ENCODE measurements at places on chromosomes 16 and 17.

- no peak for DNase-seq
Measured at GRCh38 chr16:5207001-5207523, 109.5 kb upstream of the EEF2KMT start.

- DNase-seq: no peak
Measured at GRCh38 chr17:74528491-74529199, 2.6 kb downstream of the CD300LB start.

DNA sequence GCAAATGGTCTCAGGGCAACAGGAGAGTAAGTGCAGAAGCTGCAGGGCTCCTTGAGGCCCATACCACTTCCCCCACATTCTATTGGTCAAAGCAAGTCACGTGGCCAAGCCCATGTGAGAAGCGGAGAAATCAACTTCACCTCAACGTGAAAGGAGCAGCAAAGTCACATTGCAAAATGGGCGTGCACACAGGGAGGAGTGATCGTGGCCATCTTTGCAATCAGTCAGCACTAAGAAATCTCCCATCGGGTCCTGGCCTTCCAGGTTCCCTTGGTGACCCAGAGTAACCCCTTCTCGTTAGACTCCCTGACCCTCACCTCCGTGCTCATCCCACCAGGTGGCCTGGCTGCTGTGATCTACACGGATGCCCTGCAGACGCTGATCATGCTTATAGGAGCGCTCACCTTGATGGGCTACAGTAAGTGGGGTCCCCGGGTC is 38.0 kb downstream of the SLC5A11 start:
- no peak for DNase-seq

DNA sequence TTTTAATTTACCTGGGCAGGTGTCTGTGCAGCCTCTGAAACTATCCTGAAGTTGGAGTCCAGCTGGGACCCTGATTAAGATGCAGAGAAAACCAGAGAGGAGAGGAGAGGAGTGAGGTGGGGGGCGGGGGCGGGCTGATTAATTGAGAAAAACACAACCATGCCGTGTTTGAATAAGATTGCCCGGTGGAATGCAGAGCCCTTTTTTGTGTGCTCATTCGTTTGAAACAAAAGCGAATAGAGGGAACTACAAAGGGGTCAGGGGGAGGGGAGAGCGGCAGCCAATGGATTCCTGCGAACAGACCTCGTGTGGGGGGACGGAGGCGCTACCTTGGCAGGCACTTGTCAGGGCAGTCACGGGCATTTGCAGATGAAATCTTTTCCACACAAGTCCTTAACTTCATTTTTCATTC is 355.8 kb downstream of the SOX9 start:
- no peak for DNase-seq

DNA sequence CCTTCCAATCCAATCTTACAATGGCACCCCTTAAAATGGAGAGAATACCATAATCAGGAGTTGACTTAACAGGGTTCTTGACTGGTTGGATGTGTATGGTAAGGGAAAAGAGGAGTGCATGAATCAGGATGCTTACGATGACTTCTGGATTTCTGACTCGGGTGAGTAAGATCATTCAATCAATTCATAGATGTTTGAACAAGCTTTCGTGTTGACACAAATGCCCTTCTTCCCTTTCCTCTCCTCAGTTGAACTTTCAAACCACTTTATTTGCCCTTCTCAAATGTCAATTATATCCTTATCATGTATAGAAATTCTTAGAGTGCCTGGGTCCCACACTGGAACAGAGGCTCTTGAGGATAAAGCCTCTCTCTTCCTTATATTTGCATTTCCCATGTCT is 25.9 kb downstream of the ABCC12 start:
- no peak for DNase-seq

DNA sequence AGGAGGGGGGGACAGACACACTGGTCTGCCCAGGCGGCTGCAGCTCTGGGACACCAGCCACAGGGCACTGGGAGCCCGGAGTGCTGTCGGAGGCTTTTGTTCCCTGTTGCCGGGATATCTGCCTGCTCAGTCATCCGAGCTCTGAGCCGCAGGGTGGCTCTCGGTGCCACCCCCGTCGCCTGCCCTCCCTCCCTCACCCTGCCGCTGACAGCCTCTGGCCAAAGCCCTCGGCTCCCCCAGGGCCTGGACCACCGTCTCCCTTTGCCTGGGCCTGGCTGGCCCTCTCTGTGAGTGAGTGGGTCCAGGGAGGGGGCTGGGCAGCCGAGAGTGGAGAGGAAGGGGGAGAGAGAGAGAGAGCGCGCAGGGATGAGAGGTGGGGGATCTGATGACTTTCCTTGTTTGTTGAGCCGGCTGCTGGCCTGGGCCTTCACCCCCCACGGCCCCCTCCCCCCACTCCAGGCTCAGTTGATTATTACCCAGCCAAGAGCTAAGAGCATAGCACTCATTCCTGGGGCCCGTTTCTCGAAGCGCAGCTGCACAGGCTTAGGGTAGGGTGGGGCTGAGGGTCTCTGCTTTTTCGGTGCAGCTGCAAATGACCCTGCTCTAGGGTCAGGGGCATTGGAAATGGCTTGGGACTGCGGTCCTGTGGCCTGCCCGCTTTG is 2.7 kb downstream of the FOXJ1 start:
- DNase-seq: no peak

GRCh38 chr17:29930409-29931010 is 482 bp upstream of the SSH2 start:
- DNase-seq: peak; percentile 1

DNA sequence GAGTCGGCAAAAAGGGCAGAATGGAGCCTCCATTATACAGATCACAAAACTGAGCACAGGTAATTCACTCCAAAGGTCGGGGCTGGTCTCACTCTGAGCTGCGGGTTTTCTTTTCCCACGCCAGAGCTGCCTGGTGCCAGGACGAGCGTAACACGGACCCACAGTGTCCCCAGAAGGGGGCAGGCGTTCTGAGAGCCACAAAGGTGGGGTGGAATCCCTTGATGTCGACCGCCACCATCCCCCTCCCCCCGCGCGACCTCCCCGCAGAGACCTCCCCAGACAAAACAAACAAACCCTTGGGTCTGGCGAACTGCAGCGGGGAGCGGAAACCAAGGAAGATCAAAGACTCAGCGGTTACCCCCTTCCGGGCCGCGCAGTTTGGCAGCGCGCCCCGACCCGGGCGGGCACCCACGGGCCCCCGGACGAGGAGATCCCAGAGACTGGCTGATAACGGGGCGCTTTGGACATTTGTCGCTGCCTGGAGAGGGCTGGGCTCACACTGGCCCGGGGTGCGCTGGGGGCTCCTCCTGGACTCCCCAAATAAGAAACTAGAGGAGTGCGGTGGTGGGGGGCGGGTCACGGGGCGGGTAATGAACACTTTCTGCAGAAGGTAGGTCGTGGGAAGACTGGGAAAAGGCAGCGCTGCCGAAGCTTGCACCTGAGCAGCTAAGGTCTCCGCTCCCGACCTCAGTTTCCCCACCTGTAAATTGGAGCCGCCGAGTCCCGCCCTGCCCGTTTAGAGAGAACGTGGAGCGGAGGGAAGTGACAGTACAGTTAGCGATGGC is 664 bp upstream of the NKD1 start:
- peak; percentile 84 for DNase-seq

Measured in activated effector memory CD4-positive, alpha-beta T cell treated with Interleukin-2 at 50 U/mL for 16 hours (primary cell).